ENCODE measurements at places on chromosomes 2 and 18.

GRCh38 chr2:127302168-127302567, 8.2 kb upstream of the ERCC3 start:
- no peak for DNase-seq

DNA sequence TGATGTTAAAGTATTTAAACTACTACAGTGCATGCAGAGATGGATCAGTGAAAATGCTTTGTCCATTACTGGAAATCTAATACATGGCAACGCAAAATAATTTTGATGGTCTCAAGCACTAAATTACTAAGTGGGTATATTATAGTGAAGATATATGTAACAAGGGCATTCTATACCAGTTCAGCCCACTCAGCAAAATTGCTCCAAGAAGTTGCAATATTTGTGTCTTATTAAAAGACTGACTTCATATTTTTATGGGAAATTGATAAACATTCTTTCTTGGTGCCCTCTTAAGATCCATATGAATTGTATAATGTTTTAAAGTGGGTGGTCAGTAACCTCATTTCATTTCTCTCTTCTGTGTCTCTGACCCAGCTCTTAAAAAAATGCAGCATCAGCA, 343.1 kb upstream of the MEX3C start:
- no peak for DNase-seq

GRCh38 chr2:11326677-11327211, 17.7 kb downstream of the ROCK2 start:
- no peak for DNase-seq

- no peak for DNase-seq
Measured at GRCh38 chr2:33903215-33903614, 304.1 kb upstream of the FAM98A start.

- DNase-seq: no peak
Measured at GRCh38 chr2:101619191-101619591, 78.3 kb upstream of the MAP4K4 start.

DNA sequence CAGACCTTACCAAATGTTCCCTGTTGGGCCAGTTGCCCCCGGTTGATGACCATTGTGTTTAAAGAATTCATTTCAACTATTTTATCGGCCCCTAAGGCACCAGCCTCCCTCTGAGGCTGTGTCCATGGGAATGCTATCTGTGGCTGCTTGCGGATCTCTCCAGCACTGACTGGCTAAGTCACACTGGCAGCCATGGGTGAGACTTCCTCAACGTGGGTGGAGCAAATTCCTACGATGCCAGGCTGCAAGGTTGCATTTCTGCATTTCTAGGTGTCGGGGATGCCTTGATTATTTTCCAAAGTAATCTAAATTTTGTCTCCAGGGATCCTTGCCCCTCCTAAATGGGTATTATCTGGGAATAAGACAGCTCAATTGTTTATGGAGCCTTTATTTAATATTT, 6.2 kb downstream of the CXCR4 start:
- no peak for DNase-seq

- DNase-seq: no peak
Measured at GRCh38 chr2:158743466-158743865, 51.7 kb upstream of the DAPL1 start.

DNA sequence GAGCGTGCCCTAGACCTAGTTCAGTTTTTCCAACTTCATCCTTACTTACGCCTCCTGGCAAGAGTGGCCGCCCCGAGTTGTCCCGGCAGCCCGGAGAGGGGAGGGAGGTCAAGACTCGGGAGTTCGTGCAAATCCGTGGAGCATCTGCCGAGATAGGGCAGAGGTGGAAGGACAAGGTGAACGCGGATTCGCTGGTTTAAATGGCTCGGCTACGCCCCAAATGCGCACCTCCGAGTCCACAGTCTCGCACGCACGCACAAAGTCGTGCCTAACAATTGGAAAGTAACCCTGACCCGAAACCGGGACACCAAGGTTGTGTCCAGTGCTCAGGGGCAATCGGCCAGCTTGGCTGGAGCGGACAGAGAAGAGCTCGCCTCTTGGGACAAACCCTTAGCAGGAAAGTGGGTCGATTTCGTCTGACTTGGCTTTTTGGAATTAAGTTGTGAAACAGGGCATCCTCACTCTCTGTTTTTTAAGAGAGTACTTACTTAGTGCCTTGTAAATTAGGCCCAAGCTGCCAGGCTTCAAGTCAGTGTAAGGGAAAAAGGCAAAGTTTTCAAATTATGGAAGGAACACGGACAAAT, 726 bp upstream of the SS18 start:
- peak; percentile 12 for DNase-seq

DNA sequence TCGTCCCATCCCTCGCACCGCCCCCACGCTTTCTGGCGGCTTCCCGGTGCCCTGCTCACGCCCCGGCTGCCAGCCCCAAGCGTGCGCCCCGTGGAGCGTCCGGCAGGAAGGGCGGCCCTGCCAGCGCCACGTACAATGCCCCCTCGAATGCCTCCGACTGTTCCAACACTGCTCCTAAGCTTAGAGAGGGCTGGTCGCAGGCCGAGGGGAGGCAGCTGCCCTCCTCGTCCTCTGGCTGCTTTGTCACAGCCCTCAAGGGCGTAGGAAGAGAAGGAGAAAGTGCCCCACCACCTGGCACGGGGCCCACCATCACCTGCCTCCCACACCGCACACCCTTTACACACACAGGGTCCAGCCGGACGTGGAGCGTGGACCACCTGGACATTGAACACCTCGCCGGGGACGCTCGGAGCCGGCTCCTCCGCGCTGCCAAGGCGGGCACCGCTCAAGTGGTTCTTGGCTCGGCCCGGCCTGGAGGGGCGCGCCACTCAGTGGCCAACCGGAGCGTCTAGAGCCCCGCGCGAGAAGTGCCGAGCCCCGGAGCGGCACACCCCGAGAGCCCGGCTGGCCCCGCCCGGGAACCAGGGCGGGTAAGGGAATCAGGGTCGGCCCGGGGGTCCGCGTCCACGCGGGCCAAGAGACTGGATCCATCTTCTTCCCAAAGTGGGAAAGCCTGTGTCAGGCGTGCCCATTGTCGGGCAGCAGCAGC, 830 bp downstream of the DNER start:
- no peak for DNase-seq

- DNase-seq: no peak
Measured at GRCh38 chr2:39127973-39128372, 7.1 kb upstream of the SOS1 start.

- no peak for DNase-seq
Measured at GRCh38 chr2:198518935-198519334, 714.5 kb downstream of the PLCL1 start.

- no peak for DNase-seq
Measured at GRCh38 chr2:235287375-235287733, 206.5 kb upstream of the AGAP1 start.

- DNase-seq: no peak
Measured at GRCh38 chr2:20048488-20049448, 2.7 kb downstream of the LAPTM4A start.

- no peak for DNase-seq
Measured at GRCh38 chr2:162082036-162082435, 8.0 kb upstream of the DPP4 start.

- DNase-seq: no peak
Measured at GRCh38 chr2:218010140-218010983, 7.6 kb upstream of the TNS1 start.

DNA sequence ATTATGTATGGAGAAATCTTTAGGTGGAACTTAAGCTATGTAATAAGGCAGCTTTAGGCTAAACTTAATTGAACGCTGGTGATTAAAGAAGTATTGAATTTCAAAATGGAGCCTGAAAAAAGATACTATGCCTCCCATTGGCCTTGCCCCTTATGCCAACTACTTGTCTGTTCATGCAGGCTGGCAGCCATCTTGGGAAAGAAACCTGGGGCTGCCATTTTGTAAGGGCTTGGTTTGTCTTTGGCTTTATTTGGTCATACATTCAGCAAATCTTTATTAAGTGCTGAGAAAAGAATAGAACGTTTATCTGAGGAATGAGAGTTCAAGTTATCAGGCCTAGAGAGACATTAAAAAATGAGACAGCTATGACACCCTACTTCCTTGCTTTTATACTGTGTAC, 231.3 kb downstream of the KCNE4 start:
- DNase-seq: no peak

DNA sequence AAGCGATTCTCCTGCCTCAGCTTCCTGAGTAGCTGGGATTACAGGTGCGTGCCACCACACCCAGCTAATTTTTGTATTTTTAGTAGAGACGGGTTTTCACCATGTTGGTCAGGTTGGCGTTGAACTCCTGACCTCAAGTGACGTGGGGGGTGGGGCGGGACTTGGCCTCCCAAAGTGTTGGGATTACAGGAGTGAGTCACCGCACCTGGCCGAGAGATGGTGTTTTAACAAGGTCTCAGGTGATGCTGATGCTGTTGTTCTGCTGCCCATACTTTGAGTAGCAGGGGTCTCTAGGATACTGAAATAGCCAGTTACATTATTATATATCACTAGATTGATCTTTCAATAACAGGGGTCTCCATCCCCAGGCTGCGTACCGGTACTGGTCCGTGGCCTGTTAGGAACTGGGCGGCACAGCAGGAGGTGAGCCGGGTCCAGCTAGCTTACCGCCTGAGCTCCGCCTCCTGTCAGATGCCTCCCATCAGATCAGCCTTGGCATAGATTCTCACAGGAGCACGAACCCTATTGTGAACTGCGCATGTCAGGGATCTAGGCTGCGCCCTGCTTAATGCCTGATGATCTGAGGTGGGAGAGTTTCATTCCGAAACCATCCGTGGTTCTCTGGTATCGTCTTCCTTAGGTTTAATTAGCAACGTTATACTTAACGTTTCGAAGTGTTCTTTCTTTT, 48.3 kb upstream of the SLC38A11 start:
- DNase-seq: no peak

DNA sequence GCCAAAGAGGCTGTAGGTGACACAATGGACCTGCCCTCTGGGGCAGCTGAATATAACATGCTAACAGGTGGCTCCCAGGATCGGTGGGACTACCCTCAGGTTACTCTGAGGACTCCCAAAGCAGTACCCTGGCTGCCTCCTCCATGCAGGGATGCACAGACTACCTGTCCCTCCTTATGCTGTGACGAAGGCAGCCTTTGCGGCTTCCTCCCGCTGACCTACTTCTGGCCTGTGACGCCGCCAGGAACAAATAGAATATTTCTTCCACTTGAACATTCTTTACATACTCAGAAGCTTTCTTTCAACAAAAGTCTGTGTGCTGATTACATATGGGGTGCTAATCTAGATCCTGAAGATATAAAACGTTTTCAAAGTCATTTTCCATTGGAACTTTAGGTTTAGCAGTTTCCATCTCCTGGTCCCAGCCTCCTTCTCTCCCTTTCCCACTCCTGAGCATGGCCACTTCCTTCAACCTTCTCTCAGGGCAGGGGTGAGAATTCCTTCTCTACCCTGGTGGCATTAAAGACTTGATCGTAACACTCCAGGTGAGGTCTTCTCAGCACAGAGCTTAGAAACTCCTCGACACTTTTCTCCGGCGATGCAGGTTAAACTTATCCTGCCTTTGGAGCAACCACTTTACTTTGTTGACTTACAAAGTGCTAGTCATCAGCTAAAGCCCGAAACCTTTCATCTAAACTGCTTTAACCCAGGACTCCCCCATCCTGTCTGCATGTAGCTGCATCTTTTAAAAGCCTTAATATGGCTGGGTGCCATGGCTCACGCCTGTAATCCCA, 58.9 kb upstream of the STK17B start:
- DNase-seq: no peak

DNA sequence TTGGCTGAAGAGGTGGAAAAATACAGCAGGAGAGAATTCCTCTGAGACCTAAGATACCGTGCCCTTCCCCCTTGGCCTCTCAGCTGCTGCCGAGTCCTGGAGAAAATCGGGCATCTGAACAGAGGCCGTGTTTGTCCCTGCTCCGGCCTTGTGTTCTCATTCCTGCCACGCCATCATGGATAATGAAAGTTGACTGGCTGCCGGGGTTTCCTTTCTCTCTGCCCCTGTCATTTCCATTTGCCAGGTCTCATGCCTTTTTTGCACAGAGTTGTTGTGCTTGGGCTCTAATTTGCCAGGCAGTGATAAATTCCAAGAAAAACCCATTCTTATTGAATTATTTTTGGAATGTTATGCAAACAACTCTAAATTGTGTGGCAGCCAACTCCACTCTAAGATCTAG, 496.9 kb upstream of the TNP1 start:
- peak; percentile 34 for DNase-seq

- no peak for DNase-seq
Measured at GRCh38 chr2:73285159-73285739, 971 bp upstream of the FBXO41 start.

- DNase-seq: no peak
Measured at GRCh38 chr2:28394331-28394877, 1.7 kb downstream of the FOSL2 start.

DNA sequence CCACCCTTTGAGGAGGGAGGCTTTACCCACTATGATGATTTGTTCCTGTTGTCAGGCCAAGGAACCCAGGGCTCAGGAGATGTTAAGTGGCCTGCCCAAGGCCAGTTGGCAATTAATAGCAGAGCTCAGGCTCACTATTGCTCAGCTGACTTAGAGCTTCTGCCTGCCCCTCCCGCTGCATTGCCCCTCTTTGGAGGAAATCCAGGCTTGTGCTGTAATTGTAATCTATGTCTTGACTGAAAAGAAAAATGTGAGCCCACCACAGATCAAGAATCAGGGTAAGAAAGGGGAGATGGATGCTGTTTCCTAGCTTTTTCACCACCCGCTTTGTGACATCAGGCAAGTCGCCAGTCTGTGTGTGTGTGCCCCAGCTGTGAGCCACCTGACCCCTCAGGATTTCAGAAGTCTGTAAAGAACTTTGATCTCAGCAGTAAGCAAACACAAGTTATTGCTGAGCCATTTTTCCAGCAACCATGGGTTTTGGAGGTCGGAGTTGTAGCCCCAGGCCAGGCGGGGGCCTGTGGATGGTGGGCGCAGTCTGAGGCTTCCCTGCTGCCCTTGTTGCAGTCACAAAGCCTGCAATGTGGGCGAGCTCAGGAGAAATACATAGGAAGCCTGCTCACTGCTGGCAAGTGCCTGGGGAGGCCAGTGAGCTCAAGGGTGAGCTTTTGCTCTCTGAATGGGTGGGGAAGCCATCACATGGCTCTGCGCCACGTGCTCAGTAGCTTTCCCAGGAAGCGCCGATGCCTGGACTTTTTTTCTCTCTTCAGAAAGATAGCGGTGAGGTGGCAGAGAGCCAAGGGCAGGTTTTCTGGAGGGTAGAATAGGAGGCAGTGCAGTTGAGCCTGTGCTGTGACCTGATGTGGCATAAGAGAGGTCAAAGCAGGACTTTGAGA, 6.1 kb downstream of the CABLES1 start:
- no peak for DNase-seq

DNA sequence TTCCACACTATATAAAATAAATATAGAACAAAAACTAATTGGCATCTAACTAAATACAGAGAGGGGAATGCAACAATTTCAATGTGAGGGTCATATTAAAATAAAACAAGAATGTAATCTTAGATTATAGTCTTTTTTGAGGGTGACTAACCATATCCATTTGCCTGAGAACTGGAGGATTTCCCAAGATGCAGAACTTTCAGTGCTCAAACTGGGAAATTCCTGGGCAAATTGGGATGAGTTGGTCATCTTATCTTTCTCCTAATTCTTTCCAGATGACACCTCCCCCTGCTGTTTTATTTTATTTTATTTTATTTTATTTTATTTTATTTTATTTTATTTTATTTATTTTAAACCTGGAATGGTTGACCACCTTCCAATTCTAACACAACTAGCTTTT, 846.2 kb downstream of the SLC4A3 start:
- DNase-seq: no peak

Data from thoracic aorta (tissue), 2 donors.